Cerebellar nuclear complex (tissue), 1 donor: ENCODE measurements at places on chromosomes 2 and 18.

DNA sequence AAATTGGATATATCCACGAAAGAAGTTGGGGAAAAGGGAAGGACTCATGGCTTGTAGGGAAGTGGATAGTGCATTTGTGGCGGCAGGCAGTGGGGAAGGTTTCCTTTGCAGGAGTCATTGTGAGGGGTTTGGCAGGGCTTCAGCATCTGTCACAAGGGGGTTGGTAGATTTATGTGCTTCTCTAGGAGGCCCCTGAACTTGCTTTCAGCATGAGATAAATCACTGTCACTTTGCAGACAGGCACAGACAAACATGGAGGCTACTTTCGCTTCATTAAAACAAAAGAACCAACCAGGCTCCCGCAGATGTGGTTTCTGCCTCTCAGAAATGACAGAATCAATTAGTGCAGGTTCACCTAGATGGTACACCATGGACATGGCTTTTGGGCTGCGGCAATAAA, 340.7 kb downstream of the TGIF1 start:
- no peak for DNase-seq

- no peak for DNase-seq
Observed at GRCh38 chr2:95344656-95345055, 47.5 kb downstream of the KCNIP3 start.

- no peak for DNase-seq
Observed at GRCh38 chr2:18926631-18927524, 337.5 kb upstream of the NT5C1B start.

- no peak for DNase-seq
Observed at GRCh38 chr2:11239147-11239546, 83.9 kb downstream of the SLC66A3 start.

- DNase-seq: no peak
Observed at GRCh38 chr2:204611017-204611631, 65.8 kb downstream of the PARD3B start.

- no peak for DNase-seq
Observed at GRCh38 chr2:112093216-112093615, 38.1 kb downstream of the TMEM87B start.

- no peak for DNase-seq
Observed at GRCh38 chr2:152348388-152348787, 13.4 kb downstream of the FMNL2 start.

GRCh38 chr2:36405183-36405582, 49.6 kb downstream of the CRIM1 start:
- DNase-seq: no peak

- no peak for DNase-seq
Observed at GRCh38 chr2:27042985-27043634, 8.4 kb upstream of the AGBL5 start.

DNA sequence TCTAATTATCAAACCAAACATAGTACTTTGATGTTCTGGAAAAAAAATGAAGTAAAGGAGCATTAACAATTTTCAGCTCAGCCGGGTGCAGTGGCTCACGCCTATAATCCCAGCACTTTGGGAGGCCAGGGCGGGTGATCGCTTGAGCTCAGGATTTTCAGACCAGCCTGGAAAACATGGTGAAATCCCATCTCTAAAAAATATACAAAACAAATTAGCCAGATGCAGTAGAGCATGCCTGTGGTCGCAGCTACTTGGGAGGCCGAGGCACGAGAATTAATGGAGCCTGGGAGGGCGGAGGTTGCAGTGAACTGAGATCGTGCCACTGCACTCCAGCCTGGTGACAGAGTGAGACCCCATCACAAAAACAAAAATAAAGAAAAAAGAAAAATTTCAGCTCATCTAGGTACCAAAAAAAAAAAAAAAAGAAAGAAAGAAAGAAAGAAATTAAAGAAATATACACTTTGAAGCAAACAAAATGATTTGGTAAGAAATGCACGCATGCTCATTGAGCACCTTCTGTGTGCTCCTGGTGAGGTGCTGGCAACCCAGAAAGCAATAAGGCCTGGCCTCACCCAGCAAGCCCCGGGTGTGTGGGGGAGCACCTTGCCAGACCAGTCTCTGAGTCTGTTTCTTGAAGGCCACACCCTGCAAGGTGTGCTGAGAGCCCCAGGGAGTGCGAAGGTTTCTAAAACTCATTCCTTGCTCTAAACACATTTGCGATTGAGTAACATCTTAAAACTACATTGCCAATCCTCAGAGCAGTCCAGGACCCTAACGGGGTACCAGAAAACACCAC, 133.5 kb downstream of the TFCP2L1 start:
- DNase-seq: no peak

DNA sequence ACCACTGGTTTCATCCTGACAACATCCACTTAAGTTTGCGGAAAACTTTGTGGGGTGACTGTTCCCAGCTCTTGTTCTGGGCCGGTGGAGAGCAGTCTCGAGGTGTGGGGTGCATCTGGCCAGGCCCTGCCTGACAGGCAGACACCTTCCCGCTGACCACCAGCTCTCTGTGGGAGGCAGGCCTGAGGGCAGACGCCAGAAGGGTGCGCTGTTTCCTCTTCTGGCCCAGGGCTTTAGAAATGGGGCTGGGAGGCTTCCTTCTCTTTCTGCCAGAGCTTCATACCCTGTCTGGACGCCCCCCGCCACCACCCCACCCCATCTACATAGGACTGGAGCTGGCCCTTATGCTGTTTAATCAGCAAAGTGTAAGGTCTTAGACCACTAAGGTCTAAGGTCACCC, 263.8 kb downstream of the LOXHD1 start:
- DNase-seq: no peak

- no peak for DNase-seq
Observed at GRCh38 chr2:241451840-241452506, 56.4 kb downstream of the STK25 start.

DNA sequence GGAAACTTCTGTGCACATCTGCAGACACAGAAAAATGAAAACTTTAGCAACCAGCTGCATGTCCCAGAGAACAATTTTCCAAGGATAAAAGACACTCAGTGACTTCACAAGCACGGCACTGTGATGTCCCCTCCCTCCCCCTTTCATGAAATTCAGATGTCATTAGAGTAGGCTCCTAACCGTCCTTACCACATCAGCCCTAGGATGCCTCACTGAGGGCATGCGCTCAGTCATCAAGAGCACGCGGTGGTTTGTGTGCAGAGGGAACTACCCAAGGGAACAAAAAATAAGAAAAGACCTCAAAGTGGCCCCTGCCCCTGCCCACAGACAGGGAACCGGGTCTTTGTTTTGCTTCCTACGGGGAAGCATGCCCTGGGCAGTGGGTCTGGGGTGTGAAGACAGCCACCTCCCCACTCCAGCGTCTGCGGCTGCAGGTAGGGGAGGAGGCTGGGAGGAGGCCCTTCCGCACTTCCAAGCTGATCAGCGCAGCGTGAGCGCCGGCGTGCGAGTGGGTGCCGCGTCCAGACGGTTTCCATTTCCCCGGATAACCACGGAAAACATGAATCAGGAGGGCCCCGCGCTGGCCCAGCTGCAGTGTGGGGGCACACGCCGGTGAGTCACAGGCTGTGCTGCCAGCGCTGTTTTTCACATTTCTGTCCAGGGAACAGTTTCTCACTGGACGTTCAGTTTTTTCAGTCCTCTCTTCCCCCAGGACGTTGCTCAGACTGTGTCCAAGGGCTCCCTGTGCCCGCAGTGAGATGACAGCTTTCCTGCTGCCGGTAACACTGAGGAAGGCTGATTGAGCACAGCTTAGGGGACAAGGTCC, 70.6 kb downstream of the COPS8 start:
- no peak for DNase-seq

- DNase-seq: no peak
Observed at GRCh38 chr2:1515986-1516797, 102.9 kb downstream of the TPO start.

- DNase-seq: no peak
Observed at GRCh38 chr2:675982-676646, 1.1 kb downstream of the TMEM18 start.

- DNase-seq: no peak
Observed at GRCh38 chr2:100429726-100430125, 12.3 kb upstream of the CHST10 start.

- DNase-seq: no peak
Observed at GRCh38 chr2:176395273-176395854, 126.1 kb downstream of the MTX2 start.

GRCh38 chr2:37896319-37896718, 28.8 kb upstream of the RMDN2 start:
- no peak for DNase-seq

DNA sequence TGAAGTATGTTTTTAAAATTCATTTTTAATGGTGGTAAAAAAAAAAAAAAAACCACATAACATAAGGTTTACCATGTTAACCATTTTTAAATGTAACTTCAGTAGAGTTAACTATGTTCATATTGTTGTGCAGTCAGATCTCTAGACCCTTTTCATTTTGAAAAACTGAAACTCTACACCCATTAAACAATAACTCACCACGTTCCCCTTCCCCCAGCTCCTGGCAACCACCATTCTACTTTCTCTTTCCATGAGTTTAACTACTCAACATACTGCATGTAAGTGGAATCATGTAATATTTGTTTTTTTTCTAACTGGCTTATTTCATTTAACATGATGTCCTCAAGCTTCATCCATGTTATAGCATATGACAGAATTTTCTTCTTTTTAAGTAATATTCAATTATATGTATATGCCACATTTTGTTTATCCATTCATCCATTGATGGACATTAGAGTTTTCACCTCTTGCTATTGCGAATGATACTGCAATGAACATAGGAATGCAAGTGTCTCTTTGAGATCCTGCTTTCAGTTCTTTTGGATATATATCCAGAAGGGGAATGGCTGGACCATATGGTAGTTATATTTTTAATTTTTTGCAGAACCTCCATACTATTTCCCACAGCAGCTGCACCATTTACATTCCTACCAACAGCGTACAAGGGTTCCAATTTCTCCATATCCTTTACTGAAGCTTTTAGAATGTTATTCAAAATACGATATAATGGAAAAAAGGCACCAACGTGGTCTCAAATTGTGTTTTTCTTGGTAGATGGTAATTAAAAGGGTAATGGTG, 91.0 kb downstream of the SPTBN1 start:
- DNase-seq: no peak

DNA sequence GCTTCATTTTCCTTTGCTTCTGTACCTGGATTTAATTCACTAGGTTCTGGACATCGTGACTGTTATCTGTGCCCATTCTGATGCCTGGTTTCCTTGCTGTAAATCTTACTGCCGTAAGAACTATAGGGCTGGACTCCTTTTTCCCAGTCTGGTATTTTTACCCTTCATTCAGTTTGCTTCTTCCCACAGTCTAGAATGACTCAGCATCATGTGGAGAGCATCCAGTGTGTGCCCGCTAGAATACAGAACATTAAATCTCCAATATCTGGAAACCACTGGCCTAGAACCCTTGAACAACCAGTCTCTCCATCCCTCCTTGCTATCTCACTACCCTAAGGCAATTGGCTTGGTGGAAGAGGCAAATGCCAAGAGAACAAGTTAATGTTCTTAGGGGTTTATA, 1075.4 kb upstream of the ZEB2 start:
- DNase-seq: no peak

- DNase-seq: no peak
Observed at GRCh38 chr18:58562146-58562998, 66.5 kb downstream of the ALPK2 start.

DNA sequence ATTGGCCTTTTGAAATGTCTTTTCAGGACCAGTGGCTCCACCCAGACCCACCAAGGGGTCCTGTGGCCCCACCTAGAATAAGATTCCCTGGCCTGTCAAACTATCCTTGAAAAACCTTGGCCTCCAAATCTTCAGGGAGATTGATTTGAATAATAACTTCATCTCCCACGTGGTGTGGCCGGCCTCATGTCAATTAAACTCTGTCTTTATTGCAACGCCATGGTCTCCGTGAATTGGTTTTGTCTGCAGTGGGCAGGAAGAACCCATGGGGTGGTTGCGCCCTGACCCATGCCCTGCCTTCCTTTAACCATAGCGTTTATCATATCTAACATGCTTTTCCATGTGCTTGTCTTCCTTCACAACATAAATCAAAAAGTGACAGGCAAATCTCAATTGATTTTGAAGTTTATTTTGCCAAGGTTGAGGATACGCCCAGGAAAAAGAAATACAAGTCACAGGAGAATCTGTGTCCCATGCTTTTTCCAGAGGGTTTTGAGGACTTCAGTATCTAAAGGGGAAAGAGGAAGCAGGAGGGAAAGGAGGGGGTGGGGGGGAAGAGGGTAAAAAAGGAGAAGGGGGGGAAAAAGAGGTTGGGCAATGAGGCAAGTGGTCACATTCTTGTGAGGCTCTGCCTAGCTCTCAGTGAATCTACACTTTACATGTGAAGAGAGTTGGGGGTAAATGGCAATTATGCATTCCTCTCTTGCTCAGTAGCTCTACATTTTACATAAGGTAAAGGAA, 66.5 kb upstream of the CABLES1 start:
- DNase-seq: no peak

DNA sequence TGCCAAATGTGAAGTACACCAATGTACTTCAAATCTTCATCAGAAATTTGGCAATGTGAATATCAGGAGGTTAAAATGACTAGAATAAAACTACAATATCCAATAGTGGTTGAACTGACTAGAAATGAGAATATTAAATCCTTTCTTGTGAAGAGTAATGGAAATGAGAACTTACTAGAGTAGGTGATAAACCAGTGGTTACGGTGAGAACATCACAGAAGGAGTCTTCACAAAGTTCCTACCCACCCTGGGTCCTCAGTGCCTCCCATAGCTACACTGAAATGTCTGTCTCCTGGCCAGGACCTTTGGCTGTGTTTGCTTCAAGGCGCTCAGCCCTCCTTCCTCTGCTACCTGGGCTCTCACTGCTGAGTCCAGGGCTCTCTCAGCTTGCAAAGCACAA, 289.7 kb downstream of the STK39 start:
- no peak for DNase-seq

- DNase-seq: no peak
Observed at GRCh38 chr2:99507937-99508818, 18.4 kb upstream of the REV1 start.

DNA sequence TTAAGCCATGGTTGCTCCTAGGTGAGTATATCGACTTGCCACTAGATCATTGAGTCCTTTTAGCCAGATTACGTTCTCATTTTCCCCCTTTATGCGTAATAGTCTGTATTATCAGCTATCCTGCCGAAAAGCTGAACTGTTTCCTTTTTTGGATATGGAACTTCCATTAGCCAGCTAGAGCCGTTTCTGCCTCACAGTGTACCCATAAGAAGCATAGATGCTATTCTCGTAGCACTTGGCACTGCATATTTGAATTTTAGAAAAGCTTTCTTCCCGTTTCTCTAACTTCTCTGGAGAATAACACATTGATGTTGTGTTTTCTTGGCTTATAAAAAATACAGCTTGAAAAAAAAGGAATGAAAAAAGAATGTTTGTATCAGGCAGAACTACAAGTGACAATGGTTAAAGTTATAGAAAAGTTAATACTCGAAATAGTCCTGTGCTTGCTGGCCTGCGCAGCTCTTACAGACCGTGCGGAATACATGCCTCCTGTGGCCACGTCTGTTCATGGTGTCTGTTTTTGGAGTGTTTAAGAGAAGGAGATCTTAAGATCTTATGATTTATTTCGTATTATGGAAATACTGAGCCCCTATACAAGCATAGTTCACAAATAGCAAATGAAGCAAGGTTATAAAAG, 710 bp downstream of the DUSP19 start:
- DNase-seq: no peak
